ENCODE measurements at places on chromosomes 3 and 15.

DNA sequence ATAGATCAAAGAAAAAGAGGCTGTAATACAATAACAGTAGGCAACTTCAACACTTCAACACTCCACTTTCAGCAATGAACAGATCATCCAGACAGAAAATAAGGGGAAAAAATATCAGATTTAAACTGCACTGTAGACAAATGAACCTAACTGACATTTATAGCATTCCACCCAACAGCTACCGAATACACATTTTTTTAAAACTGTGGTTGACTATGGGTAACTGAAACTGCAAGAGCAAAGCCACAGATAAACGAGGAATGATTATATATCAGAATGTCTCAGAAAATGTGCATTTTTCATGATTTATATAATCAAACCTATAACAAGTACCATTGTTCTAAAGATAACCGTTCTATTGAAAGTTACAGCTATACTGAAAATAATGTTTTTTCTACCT is 514.9 kb upstream of the DPPA4 start:
- no peak for DNase-seq

GRCh38 chr3:134239538-134239937 is 11.1 kb downstream of the RYK start:
- DNase-seq = no peak

DNA sequence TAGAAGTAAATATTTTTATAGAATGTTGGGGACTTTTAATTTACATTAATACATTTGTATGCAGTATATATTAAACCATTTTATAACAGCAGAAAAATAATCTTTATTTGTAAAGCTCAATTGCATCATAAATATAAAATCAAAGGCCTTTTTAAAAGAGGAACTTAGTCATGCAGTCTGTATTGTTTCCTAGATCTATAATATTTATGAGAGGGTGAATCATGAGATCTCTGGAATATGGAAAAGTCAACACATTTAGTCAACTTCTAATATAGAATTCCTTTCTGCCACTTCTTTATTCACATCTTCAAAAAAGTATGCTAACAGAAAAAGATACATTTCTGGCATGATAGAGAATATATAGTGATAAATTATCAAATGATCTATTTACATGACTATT is 410.3 kb upstream of the ZNF385D start:
- DNase-seq = no peak

DNA sequence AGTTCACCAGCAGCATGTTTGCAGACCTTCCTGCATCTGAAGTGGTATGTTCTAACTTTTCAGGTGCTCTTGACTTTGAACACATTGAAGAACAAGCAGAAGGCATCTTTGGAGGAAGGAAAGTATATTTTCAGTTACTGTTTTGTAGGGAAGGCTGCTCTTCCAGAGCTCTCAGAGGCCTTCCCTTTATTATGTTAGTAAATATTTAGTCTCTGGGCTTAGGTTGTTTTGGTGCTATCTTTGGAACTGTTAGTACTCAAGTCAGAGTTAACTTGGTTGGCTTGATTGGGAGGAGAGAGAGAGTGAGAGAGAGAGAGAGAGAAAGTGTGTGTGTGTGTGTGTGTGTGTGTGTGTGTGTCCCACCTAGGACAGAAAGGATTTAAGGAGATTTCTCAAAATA is 188.2 kb downstream of the ITPR1 start:
- no peak for DNase-seq

DNA sequence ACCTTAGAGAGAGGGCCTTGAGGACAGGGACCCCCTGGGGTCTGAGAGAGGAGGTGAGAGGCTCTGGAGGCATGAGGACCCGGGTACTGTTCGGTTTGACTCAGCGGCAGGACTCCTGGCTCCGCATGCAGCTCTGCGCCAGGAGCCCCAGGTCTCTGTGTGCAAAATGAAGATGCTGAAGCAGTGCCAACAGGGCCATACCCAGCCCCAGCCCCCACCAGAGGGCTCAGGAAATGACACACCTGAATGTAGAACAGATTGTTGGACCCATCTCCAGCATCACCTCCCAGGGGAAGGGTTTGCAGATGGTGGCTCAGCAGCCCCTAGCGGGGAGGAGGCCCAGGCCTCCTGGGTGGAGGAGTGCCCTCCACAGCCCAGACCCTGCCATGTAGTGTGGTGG is 30.2 kb downstream of the EPHB3 start:
- DNase-seq = no peak

GRCh38 chr3:9179826-9180763 is 69.4 kb downstream of the SRGAP3 start:
- DNase-seq = no peak

GRCh38 chr3:172124271-172124670 is 84.9 kb downstream of the FNDC3B start:
- no peak for DNase-seq

- no peak for DNase-seq
Measured at GRCh38 chr15:51024735-51025453, 69.8 kb downstream of the TNFAIP8L3 start.

- no peak for DNase-seq
Measured at GRCh38 chr3:136645915-136646314, 106.3 kb downstream of the STAG1 start.

- DNase-seq = no peak
Measured at GRCh38 chr15:101407439-101407838, 82.1 kb downstream of the PCSK6 start.
